Hippocampal formation (tissue), 2 donors: ENCODE measurements at places on chromosomes 6 and 20.

- no peak for DNase-seq
Observed at GRCh38 chr6:148443798-148444560, 101.3 kb downstream of the SASH1 start.

- no peak for DNase-seq
Observed at GRCh38 chr6:7156643-7157278, 49.0 kb downstream of the RREB1 start.

DNA sequence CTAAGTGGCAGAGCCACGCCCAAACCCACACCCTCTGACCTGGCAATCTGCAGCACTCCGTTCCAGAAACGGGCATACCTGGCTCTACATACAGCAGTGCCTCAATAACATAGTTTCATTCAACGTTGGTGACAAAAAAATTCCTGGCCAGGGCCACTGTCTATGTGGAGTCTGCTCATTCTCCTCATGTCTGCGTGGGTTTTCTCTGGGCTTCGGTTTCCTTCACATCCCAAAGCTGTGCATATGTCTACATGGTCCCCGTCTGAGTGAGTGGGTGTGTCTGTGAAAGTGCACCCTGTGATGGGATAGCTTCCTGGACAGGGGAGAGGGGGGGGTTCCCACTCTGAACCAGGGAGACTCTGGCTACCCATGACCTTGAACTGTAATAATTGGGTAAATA lies 2.1 kb downstream of the KIAA0319 start:
- DNase-seq = no peak

DNA sequence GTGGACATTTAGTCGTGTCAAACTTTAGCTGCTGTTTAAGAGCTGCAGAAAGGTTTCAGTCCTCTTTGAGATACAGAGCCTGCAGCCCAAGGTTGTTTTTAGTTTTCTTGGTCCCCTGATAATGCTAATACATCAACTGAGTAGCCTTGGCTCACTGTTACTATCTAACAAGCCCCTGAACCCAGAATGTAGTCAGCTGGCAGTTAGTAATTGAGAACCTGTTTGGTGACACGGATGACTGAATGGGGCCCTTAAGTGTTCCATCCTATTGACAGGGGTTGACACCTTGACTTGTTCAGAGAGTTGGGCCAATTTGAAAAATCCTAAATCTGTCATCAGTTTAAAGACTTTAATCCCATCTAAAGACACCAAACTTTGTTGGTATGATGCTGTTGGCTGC lies 2.8 kb downstream of the RTN4IP1 start:
- no peak for DNase-seq

- DNase-seq = no peak
Observed at GRCh38 chr6:27213544-27214125, 33.9 kb upstream of the PRSS16 start.

GRCh38 chr6:115977220-115977619 lies 83.5 kb downstream of the FRK start:
- DNase-seq = no peak

- DNase-seq = no peak
Observed at GRCh38 chr6:17994019-17994418, 6.6 kb upstream of the KIF13A start.

- DNase-seq = no peak
Observed at GRCh38 chr6:170129691-170130171, 161.1 kb downstream of the DLL1 start.

- DNase-seq = no peak
Observed at GRCh38 chr20:1992359-1993110, 1.3 kb downstream of the PDYN start.
